Mononuclear cell (primary cell): ENCODE measurements at places on chromosomes 5 and 9. TPM values are rescaled to one million over a fixed set of nuclear protein-coding genes. Genes with fewer than 3 reads are reported as not detected.

DPYSL3 gene
- total RNA-seq, result 0.52 TPM

PLPP7 gene
- total RNA-seq, result 0.52 TPM

SLC36A3 gene
- total RNA-seq, result not detected

PDE6A gene
- not detected for total RNA-seq

SLC34A1 gene
- total RNA-seq, result 0.21 TPM

FIBCD1 gene
- total RNA-seq, result not detected

ECSCR gene
- not detected for total RNA-seq

SMIM33 gene
- total RNA-seq, result not detected

LECT2 gene
- total RNA-seq, result not detected

TMEFF1 gene
- total RNA-seq, result not detected

AJM1 gene
- 0.73 TPM for total RNA-seq

GLIPR2 gene
- total RNA-seq, result 86.0 TPM

STRBP gene
- total RNA-seq, result 13.6 TPM

RIGI gene
- total RNA-seq, result 5.6 TPM
